ENCODE measurements at places on chromosomes 13 and 19. TPM values are rescaled to one million over a fixed set of nuclear protein-coding genes. Genes with fewer than 3 reads are reported as not detected.

GRCh38 chr13:28338006-28338574 lies 156.8 kb downstream of the FLT1 start:
- DNase-seq, result no peak

DNA sequence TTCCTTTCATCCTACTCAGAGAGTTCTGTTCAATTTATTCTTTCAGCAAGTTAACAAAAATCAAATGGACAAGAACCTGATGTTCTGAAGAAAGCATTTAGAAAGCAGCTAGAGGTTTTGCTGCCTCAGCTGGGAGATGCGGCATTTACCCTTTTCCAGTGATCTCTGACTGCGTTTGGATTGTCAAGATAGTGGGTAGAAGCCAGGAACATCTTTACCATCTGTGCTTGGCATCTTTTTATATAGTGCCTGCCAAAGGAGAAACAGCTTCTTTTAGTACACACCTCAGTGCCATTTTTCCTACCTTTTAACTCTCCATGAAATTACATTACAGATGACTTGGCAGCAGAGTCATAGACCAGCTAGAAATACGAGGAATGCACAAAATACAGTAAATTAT lies 680.8 kb downstream of the SLITRK1 start:
- DNase-seq, result no peak

DNA sequence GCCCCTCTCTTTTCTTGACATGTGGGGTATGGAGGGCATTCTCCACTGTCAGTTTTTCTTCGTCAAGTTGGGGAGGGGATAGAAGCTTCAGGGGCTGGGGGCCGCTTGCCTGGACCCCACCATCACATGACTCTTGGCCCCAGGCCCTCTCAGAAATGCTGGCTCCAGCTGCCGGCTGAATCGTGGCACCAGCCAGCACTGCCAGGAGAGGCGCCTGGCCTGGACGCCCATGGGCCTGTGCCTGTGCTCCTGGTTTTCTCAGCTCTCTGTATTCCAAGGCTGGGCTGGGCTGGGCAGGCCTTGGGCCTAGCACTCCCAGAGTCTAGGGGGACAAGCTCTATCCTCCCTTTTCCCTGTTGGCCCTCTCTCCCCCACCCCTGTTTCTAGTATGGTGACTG lies 38.6 kb downstream of the LYL1 start:
- DNase-seq, result no peak

GRCh38 chr19:41222240-41222639 lies 3.2 kb downstream of the AXL start:
- DNase-seq, result no peak

Gene TJP3
- total RNA-seq, result 3.1 TPM

Gene MCEMP1
- total RNA-seq, result not detected

Gene NLRP9
- total RNA-seq, result not detected

Gene DAZAP1
- 145 TPM for total RNA-seq

All from endothelial cell (in vitro differentiated cells).